ENCODE measurements at places on chromosomes 6 and 20.

GRCh38 chr6:3328145-3328544 lies 69.4 kb downstream of the PSMG4 start:
- no peak for DNase-seq

DNA sequence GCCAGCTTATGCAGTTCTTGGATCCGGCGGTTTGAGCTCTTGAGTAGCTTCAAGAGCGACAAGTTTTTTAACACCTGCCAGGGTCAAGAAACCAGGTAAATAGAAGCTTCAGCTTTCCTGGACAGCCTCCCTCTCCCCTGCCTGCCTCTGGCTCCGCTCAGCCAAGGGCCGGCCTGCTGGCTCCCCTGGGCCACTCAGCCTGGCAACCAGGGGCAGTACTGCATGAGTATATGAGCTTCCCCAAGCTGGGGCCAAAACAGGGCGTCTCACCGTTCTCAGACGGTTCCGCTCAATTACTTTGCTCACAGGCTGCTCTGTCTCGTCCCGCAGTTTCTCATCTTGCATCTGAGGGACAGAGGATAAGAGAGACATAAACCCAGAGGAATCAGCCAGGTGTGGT lies 856 bp downstream of the TP53TG5 start:
- DNase-seq: no peak

DNA sequence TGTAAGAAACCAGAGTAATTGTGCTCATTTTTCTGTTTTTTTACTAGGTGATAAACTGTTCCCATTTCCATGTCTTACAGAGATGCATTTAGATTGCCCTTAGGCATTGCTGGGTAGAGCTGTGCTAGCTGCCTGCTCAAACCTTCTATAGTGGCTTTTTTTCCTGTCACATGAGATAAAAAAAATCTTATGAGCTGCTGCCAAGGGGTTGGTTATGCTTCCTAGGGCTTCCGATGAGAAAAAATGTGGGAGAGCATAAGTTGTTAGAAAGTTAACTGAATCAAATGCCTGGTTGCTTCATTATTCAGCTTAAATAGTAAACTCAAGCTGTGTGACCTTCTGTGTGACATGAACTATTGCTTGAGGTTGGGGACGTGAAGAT lies 50.0 kb upstream of the NOX3 start:
- DNase-seq: no peak

GRCh38 chr6:116326181-116326671 lies 44.5 kb upstream of the DSE start:
- no peak for DNase-seq

DNA sequence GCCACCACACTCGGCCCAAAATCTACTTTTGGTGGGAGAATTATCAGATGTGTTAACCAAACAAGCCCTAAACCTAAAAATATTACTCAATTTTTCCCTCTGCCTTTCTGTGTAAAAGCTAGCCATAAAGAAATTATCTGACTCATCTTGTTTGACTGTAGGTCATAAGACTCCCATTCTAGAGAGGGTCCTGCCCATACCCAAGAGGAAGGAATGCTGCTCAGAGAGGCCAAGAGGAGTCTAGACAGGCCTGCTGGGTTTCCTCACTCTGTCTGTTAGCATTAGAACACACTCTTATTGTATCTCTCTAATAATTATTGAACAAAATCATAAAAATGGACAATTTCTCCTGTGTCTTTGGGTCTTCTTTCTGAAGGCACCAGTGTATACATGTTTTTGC lies 26.1 kb downstream of the C6orf141 start:
- no peak for DNase-seq

GRCh38 chr6:91710342-91710741 lies 1123.5 kb upstream of the MAP3K7 start:
- DNase-seq: no peak

DNA sequence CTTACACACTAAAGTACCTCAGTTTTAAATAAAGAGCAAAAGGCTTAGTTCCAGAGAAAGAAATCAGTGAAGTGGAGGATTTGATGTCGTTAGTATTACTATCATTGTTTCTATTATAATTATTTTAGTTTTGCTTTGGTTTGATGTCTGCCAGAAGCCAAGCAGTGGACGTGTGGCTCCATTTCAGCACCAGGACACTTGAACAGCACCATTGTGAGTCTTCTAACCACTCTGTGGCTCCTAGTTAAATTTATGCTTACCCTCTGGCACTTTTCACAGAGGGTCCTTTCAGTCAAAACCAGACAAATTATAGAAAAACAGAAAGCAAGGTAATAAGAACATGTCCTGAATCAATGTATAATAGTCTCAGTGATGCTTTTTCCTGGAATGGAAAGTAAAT lies 3.4 kb downstream of the COL9A1 start:
- DNase-seq: no peak

- no peak for DNase-seq
Observed at GRCh38 chr6:159487636-159488035, 205.4 kb downstream of the SOD2 start.

DNA sequence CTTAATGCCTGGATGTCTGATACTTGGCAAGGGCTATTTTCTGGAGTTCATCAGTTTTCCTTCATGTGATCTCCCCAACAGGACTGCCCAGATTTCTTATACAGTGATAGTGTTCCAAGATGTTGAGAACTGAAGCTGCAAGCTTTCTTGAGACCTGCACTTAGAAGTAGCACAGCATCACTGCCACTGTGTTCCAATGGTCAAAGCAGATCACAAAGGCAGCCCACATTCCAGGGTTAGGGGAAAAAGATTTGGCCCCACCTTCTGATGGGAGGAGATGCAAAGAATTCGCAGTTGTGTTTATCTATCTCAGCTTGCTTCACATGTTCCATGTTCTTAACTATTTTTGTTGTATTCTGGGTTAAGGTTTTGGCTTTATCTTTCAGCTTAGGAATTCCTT lies 78.2 kb downstream of the GPX5 start:
- no peak for DNase-seq

DNA sequence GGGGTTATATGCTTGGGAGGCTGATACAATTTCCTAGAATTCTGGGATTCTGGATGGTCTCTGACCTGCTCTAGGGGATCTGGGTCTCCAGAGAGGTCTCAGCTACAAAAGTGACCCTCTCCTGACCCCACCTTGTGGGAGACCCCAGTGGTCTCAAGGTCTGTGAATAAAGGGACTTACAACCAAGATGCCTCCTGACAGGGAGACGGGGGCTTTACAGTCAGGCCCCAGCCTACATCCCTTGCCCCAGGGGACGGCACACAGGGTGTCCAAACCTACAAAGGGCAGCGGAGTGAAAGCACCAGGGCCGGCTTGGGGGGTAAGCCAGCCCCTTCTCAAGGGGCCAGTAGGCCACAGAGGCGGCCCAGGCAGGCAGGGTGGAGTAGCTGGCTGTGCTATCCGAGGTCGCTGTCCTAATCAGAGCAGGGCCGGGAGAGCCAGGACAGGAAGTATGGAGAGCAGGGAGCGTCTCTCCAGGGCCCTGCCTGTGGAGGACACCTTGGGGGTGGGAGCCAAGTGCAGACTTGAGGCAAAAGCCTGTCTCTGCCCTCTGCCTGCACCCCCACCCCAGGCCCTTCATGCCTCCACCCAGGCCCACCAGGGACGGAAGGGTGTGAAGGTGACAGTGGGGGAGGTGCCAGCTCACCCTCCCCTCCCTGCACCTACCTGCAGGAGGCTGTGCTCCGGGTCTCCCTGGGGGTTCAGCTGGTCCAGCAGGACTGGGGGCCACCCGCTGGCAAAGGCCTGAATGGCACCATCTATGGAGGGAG lies 3.5 kb downstream of the GFRA4 start:
- DNase-seq: no peak

DNA sequence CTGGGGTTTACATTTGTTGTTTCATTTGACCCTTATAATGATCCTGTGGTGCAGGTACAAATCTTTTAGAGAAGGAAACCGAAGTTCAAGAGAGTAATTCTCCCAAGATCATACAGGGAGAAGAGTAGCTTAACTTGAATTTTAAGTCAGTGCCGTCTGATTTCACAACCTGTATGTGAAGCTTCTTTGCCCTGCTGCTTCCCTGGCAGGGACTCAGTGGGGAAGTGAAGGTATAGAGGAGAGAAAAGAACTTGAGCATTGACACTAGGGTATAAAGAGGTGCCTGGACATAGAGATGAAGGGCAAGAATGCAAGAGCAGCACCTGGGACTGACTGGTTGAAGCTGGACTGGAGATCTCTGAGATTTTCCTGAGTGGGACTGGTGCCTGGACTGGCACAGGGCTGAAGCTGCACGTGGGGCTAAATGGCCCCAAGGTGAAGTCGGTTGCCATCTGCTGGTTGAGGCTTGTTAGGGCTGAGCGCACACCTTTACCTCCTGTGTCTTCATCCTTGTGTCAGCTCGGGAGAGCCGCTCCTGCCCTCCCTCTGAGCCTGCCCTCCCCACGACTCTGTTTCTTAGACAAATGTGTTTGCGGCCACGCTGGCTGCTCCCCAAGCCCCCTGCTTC lies 41.8 kb downstream of the FARS2 start:
- peak; percentile 42 for DNase-seq

- DNase-seq: no peak
Observed at GRCh38 chr6:168103050-168103830, 24.2 kb upstream of the FRMD1 start.

- no peak for DNase-seq
Observed at GRCh38 chr6:24481449-24481848, 7.9 kb downstream of the GPLD1 start.

- DNase-seq: no peak
Observed at GRCh38 chr6:158030380-158031300, 49.0 kb downstream of the SYNJ2 start.

GRCh38 chr20:40816039-40816352 lies 127.0 kb upstream of the MAFB start:
- DNase-seq: no peak

GRCh38 chr6:47890326-47890875 lies 108.6 kb downstream of the OPN5 start:
- no peak for DNase-seq

- DNase-seq: no peak
Observed at GRCh38 chr6:32112431-32112980, 3.4 kb upstream of the TNXB start.

GRCh38 chr6:149852881-149853280 lies 11.3 kb downstream of the LRP11 start:
- no peak for DNase-seq

GRCh38 chr6:19454721-19455392 lies 382.3 kb upstream of the ID4 start:
- DNase-seq: no peak

DNA sequence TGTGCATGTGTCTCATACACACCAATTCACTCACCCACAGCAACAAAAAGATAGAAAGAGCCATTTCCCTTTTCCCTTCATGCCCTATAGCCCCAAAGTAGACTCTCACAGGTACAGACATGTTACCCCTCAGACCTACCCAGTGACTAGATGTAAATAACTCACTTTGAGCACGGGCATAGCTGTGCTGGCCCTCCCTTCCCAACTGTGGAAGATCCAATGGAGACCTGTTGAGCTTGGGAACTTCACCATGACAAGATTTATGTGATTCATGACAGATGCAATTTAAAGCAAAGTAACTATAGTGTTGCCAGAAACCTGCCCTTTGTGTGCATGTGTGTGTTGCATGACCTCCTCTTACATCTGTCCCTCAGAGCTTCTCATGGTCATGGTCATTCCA lies 175.4 kb downstream of the UBE3D start:
- no peak for DNase-seq

DNA sequence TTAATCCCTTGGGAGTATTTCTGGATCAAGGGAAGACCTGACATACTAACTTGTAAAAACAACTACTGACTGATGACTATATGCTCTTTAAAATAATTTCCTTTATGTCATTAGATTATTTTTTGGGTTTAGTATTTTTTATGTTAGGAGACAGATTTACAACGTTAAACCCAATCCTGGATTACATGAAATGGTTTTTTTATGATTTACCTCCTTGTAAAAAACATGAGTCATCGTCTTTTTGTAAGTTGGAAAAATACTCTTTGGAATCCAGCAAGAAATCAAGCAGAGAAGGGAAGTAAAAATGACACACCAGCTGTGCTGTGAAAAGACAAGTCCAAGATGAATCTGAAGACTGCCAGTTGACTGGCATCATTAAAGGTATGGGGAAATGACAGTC lies 6.7 kb downstream of the STK4 start:
- no peak for DNase-seq

GRCh38 chr6:111843347-111844147 lies 29.7 kb downstream of the FYN start:
- DNase-seq: no peak

GRCh38 chr6:38149531-38149930 lies 330.0 kb downstream of the ZFAND3 start:
- no peak for DNase-seq

DNA sequence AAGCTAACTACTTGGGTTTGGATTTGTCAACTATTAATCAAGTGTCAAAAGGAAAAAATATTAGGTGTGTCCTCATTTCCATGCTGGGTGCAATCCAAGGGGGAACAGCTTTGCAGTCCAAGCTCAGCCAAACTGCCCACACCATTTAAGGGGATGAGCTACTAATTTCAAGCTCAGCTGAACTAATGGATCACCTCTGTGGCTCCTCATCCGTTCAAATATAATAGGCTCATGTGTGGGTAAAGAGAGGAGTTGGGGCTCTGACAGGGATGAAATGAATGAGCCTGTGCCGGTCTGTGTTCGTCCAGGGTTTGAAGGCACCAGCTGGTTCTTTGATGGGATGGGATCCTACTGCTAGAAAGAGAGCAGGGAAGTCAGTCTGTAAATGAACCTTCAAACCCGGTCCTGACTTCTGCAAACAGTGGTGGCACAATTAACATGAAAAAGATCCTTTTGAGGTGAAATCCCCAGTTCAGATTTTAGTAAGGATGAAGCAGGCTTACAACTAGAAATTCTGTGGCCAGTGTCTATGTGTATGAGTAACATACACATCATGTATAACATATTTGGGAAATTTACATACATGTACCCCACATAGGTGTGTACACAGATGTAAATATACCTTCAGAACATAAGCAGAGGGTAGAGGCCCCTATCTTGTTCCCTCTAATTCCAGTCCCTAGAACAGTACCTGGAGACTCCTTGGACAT lies 41.9 kb downstream of the TTI1 start:
- DNase-seq: no peak

DNA sequence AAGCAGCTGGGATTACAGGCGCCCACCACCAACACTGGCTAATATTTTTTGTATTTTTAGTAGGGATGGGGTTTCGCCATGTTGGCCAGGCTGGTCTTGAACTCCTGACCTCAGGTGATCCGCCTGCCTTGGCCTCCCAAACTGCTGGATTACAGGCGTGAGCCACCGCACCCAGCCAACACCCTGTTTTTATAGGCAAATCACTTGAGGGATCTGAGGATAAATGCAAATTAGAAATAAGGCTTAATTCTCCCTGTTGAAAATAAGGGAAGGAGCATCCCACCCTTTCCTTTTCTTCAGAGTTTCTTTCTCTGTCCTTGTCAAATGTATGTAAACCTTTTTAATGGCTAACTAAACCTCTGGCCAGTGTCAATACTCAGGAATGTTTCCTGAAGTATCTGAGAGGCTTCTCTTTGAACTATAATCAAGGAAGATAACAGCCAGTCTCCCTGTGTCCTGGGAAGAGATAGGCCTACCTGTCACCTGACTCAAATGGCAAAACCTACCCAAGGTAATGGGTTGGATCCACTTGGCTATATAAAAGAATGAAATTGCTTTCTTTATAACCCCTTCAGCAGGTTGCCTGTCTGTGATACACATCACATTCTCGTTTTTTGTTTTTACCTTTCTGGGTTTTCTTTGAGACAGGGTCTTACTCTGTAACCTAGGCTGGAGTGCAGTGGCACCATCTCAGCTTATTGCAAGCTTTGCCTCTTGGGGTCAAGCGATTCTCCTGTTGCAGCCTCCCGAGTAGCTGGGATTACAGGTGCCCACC lies 64.5 kb upstream of the TNFAIP3 start:
- DNase-seq: no peak
